ENCODE measurements at places on chromosomes 5 and 9.

GRCh38 chr5:154189256-154189818, 1.2 kb upstream of the GALNT10 start:
- DNase-seq = no peak

DNA sequence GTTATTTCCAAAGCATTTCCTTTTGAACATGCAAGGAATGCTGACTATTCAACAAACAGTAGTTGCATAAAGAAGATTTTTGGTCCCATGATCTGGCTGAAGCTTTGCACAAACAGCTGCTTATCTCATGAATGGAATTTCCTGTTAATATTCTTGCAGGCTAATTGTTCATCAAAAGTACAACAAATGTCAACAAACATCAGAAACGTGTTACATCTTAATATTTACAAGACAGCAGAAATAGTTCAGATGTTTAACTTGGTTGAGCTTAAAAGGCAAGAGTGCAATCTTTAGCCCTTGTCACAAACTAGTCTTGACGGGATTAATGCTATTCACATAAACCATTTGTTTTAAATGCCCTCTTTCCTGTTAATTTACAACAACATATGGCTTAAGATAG, 47.9 kb upstream of the BASP1 start:
- no peak for DNase-seq

- DNase-seq = no peak
These were observed 19.5 kb upstream of the SERINC5 start for GRCh38 chr5:80275347-80275746.

- DNase-seq = no peak
These were observed 3.2 kb upstream of the SCGB3A1 start for GRCh38 chr5:180594311-180595045.

- DNase-seq = peak; percentile 81
These were observed 70.1 kb downstream of the KIAA1958 start for GRCh38 chr9:112556497-112557442.

- peak; percentile 78 for DNase-seq
These were observed 116.9 kb upstream of the ARRDC3 start for GRCh38 chr5:91499943-91500531.

- peak; percentile 71 for DNase-seq
These were observed 6.8 kb upstream of the ZNF79 start for GRCh38 chr9:127417131-127418036.

DNA sequence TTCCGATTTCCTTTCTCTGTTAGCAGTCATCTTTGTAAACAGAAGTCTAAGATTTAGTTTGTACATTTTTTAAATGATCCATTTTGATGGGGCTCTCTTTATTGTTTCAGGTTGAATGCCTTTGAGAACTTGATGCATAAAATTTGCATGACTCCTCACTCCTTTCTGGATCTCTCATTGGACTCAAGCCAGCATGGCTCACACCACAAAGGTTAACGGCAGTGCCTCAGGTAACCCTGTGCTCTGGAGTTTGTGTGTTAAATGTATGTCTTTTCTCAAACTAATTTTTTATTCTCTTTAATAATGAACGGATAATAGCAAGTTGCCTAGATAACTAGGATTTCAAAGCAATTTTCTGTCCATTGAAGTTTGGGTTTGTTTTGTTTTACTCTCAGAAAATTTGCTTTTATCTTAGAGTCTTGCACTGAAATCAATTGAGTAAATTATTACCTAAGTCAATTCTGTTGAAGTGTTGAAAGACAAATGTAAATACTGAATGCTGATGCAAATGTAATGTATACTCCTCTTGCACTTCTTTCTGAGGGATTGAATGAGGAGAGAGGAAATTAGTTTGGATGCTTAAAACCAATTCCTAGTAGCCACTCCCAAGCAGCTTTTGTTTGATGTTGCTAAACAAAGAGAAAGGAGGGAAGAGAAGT, 164.6 kb upstream of the DMRT1 start:
- DNase-seq = no peak

DNA sequence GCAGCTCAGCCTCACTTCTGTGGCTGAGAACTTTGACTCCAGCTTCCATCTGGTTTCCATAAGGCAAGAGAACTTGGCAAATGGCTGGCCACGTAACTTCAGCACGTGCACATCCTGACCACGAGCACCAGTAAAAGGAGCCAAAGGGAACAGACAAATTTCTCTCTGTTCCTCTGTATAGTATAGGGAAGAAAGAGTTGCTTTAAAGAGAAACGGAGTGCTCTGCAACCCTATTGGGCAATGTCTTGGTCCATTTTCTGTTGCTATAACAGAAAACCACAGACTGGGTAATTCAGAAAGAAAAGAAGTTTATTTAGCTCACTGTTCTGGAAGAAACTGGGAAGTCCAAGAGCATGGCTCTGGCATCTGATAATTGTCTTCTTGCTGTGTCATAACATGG, 558.7 kb downstream of the ACTL7B start:
- DNase-seq = peak; percentile 3

DNA sequence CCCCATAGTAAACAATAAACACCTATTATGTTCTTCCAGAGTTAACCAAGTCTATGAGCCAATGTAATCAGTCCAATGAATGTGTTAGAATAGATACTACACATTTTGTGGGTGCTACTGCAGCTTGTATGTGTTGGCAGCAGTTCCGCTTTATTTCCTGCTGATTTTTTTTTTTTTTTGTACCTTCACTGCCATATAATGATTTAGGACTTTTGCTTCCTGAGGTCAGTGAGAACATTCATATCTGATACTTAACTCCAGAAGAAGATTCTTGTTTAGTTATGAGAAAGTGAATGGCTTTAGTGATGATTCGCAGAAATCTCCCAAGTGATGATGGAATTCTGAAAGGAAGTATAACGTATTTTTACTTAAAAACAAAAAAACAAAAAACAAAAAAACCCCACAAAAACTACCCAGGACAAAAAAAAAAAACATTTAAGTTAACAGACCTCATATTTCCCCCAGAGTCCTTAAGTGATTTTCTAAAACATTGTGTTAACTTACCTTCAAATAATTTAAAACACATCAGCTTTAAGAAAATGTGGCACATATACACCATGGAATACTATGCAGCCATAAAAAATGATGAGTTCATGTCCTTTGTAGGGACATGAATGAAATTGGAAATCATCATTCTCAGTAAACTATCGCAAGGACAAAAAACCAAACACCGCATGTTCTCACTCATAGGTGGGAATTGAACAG, 24.7 kb upstream of the LMNB1 start:
- no peak for DNase-seq

DNA sequence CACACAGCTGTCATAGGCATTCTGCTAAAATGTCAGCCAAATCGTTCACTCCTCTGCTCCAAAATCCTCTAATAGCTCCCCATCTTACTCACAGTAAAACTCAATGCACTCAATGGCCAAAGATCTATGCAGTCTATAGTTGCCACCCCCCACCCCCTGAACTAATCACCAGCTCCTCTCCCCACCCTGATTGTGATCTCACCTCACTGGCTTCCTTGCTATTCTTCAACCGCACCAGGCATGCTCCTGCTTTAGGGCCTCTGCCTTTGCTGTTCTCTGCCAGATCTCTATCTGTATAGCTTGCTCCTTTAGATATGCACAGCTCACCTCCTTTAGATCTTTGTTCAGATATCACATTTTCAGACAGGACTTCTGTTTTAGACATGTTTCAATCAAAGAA, 33.2 kb upstream of the SNX2 start:
- peak; percentile 82 for DNase-seq

- peak; percentile 6 for DNase-seq
These were observed 8.7 kb upstream of the GDA start for GRCh38 chr9:72140586-72140985.

- DNase-seq = peak; percentile 29
These were observed 197.9 kb upstream of the ADAMTS16 start for GRCh38 chr5:4941957-4942830.

DNA sequence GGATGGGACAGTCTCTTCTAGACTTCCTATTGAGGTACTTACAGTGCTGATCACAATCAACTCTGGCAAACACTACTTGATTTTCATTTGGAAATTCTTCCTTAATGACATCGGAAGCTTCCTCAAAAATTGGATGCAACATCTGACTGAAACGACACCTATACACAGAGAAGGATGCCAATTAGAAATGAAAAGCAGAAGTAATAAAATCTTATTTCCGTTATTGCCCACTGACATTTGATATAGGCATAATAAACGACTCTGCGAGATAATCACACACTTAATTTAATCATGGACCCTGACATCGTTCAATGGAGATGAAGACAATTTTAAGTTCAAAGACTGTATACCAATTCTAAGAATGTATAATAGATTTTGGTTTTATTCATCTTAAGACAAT, 46.4 kb downstream of the ERP44 start:
- DNase-seq = no peak

DNA sequence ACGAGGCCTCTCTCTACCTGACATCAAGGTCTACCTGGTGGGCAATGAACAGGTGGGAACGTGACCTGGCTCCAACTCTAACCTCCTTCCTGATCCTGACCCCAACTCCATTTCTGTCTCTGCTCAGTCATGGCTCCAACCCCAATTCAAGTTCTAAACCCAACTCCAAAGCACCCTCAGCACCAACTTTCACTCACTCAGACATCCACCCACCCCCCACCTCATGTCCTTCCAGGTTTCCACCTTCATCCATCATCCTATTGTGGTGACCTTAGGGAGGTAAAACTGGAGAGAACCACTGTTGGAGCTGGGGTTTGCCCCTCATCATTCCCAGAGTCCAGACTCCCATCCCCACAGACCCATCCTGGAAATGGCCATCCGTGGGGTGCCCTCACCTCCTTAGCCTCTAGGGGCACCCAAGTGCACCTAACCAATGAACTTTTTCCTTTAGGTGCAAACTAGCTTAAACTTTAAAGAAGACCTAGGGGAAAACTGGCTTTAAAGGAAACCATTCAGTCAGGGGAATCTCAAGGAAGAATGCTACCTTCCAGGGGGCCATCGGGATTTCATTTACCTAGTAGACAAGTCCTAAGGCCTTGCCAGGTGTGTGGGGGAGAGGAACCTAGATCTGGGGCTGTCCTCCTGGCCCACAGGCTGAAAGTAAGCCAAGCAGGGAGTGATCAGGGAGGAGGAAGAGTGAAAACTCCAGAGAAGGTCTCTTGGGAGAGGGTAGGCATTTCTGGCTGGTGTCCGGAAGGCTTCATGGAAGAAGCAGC, 11.3 kb downstream of the RGS14 start:
- DNase-seq = peak; percentile 30

- DNase-seq = peak; percentile 42
These were observed 438 bp upstream of the PAPPA start for GRCh38 chr9:116152941-116153764.
